HCT116 (cell line): ENCODE measurements at places on chromosomes 6 and 20.

- DNase-seq, result no peak
Observed at GRCh38 chr20:55424968-55425367, 580.4 kb downstream of the CBLN4 start.

- no peak for DNase-seq
Observed at GRCh38 chr20:56628015-56628872, 862 bp upstream of the TFAP2C start.

- DNase-seq, result no peak
Observed at GRCh38 chr6:159876242-159876641, 14.5 kb upstream of the MAS1 start.

- DNase-seq, result no peak
Observed at GRCh38 chr20:62240020-62240685, 1.8 kb downstream of the OSBPL2 start.

- DNase-seq, result no peak
Observed at GRCh38 chr6:144944106-144944505, 659.0 kb downstream of the UTRN start.

- no peak for DNase-seq
Observed at GRCh38 chr20:46270977-46271744, 37.1 kb downstream of the CDH22 start.

DNA sequence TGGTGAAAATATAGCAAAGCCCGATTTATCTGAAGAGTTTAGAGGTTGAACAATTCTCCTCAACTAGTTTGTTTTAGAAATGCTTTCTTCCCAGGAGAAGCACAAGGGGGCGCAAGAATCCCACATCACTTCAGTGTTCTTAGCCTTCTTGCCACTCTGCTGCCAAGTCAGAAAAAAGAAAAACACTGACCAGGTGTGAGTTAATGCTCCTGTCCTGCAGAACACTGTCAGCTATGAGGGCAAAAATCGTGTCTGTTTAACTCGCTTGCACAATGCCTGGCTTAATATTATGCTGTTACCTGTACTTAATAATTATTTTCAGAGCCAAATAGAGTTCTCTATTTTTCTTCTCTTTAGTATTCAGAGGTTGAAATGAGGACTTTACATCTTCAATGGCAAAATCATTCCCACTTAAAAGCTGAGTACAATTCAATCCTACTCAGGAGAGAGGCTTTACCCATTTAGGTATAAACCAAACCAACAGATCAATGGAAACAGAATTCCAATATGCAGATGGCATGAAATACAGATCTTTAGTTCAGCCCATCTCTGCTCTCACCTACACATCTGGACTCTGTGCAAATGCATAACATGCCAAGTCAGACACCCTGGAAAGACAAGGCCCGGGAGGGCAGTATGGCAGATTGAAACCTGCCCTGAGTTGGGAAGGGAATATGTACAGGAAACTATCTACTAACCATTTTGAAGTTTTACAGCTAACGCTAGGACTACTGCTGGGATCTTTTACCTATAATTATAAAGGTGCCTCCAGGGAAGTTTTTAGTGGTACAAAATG, 71.4 kb upstream of the TULP1 start:
- DNase-seq, result peak; percentile 68

DNA sequence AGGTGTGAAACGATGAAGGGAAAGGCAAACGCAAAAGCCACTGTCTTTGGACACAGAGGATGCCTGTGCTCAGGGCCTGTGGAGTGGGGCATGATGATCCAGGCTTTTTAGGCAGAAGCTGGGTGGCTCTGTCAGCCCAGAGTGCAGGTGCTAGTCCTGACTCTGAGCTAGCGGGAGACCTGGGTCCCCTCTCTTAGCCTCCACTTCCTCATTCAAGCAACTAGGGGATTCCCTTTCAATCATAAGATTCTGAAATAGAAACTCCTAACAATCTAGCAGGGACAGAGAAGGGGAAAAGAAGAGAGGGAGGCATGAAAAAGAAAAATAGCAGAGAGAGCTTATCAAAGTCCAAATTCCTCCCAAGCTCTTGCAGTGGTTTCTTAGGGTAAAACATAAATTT, 7.6 kb upstream of the HIVEP2 start:
- DNase-seq, result no peak

- no peak for DNase-seq
Observed at GRCh38 chr6:37673436-37673835, 24.2 kb downstream of the MDGA1 start.

GRCh38 chr6:149324428-149324827, 6.9 kb downstream of the TAB2 start:
- DNase-seq, result no peak

GRCh38 chr20:36885356-36885755, 9.4 kb downstream of the TLDC2 start:
- DNase-seq, result no peak

GRCh38 chr6:34055223-34055933, 90.5 kb downstream of the GRM4 start:
- DNase-seq, result peak; percentile 55

DNA sequence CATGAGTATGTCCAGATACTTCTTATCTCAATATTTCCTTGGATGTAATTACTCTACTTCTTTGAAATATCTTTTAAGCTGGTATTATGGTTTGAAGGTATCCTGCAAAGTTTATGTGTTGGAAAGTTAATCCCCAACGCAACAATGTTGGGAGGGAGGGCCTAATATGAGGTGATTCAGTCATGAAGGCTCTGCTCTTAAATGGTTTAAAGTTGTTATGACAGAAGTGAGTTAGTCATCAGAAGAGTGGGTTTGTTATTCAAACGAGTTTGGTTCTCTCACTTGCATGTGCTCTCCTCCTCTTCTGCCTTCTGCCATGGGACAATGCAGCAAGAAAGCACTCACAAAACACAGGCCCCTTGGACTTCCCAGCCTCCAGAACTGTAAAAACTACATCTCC, 176.3 kb downstream of the KCNQ5 start:
- DNase-seq, result no peak

DNA sequence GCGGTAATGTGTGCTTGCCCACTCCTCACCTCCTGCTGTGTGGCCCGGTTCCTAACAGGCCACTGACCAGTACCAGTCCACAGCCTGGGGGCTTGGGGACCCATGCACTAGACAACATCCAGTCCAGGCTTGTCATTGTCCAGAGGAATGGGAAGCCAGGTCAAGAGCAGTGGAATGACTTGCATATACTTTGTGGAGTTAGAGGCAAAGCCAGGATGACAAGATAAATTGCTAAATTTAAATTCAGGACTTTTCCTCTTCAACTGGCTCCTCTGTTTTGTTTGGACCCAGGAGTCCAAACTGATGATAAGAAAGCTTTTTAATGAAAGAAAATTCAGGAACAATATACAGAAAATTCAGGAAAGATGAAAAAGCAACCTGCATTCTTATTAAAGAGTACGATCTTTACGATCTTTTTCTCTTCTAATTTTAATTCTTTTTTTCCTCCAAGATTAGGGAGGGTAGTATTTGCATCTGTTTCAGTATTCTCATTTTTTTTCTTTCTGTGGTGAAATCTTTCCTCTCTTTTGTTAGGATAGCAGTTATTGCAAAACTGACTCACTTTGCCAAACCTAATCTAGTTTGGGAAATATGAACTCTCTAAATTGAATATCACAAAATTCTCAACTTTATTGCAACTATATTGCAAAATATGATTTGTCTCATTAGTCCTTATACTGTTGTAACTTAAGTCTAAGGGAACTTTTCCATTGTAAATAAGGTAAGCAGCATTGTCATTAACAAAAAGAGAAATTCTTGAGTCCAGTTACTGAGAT, 48.2 kb downstream of the DCBLD1 start:
- no peak for DNase-seq

DNA sequence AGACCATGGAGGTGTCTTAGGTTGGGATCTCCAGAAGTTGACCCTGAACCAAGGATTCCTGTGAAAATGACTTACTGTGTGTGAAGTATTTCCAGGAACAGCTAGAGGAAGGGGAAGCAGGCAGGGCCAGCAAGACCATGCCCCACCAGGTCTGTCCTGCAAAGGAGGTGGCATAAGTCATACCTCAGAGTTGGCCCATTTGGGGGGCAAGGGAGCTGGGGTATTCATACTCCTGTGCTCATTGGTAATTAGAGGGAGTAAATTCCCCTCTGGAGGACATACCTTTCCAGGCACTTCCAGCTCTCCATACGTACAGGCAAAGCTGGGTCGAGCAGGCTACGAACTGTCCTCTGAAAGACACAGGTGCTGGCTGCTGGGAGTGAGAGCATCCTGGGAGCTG, 72.4 kb downstream of the STK35 start:
- no peak for DNase-seq

DNA sequence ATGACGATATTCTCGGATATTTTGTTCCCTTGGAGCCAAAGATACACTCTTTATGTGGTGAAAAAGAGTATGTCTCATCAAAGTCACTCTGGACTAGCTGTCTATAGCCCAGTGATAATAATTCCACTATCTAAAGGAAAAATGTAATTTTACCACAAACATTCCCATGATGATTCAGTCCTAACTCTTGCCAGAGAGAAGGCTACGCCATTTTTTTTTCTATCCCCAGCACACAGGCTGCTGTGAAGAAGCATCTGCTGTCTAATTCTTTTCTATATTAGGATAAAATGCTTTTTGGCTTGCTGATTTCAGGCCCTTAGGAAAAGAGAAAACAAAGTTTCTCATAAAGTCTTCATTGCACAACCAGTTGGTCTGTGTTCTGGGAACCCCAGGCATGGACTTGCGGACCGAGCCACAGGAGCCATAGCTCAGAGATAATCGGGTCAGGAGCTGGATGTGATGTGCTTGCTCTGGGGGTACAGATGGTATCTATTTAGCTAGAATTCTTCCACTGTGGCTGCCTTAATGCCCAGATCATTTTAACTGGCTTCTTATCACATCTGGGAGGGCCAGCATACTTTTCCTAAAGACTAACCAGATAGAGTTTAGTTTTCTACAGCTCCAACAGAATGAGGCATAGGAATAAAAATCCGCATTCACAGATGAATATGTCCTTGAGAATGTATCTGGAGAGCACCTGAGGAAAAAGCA, 683.7 kb upstream of the ID4 start:
- DNase-seq, result no peak

DNA sequence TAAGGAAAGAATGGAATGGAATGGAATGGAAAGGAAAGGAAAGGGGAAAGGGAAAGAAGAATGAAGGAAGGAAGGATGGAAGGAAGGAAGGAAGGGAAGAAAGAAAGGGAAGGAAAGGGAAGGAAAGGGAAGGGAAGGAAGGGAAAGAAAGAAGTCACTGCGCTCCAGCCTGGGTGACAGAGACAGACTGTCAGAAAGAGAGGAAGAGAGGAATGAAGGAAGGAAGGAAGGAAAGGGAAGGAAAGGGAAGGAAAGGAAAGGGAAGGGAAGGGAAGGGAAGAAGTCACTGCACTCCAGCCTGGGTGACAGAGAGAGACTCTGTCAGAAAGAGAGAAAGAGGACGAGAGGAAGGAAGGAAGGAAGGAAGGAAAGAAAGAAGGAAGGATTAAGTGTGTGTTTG, 221.2 kb upstream of the LAMP5 start:
- no peak for DNase-seq

GRCh38 chr6:101626269-101626668, 232.8 kb downstream of the GRIK2 start:
- DNase-seq, result no peak

DNA sequence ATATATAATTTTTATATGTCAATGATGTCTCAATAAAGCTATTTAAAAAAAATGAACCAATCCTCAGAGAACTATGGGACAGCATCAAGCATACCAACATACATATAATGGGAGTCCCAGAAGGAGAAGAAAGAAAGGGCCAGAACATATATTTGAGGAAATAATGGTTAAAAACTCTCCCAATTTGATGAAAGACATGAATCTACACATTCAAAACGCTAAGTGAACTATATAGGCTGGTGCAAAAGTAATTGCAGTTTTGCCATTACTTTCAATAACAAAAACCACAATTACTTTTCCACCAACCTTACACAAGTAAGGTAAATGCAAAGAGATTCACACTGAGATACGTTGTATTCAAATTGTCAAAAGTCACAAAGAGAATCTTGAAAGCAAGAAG, 43.4 kb downstream of the ZNF133 start:
- DNase-seq, result no peak

DNA sequence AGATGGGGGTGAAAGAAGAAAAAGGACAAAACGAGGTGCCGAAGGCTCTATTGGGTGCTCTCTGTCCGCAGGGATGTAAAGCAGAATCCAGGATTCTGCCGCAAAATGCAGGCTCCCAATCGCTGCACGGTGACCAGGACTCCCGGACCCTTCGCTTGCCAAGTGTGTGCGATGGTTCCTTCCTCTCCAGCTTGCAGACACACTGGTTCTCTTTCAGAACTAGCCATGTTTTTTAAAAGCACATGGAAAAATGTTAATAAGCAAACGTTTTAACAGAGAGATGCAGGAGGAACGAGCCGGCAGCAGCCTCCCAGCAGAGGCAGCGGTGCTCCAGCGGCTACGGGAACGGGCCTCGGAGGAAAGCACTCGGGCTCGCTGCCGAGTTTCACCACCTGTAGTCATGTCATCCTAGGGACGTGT, 59.6 kb downstream of the ZNF831 start:
- DNase-seq, result no peak

GRCh38 chr6:146358431-146359046, 185.1 kb upstream of the RAB32 start:
- DNase-seq, result no peak
